Stimulated activated CD8-positive, alpha-beta memory T cell treated with anti-CD3 and anti-CD28 coated beads, Interleukin-7, amount 100 ng/mL, for 1 hour (primary cell): ENCODE measurements at places on chromosomes 3 and 15.

DNA sequence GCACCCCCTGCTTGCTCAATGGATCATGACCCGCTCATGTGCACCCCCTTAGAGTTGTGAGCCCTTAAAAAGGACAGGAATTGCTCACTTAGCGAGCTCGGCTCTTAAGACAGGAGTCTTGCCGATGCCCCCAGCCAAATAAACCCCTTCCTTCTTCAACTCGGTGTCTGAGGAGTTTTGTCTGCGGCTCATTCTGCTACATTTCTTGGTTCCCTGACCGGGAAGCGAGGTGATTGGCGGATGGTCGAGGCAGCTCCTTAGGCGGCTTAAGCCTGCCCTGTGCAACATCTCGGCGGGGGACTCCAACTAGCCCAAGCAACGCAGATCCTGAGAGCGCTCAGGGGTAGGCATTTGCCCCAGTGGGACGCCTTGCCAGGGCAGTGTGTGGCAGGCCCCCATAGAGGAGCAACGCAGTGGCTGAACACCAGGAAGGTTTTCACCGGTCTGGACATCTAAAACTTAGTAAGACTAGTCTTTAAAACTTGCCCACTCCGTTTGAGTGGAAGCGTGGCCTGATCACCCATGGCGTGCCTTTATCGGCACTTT lies 9.5 kb downstream of the SLCO2A1 start:
- no peak for DNase-seq

DNA sequence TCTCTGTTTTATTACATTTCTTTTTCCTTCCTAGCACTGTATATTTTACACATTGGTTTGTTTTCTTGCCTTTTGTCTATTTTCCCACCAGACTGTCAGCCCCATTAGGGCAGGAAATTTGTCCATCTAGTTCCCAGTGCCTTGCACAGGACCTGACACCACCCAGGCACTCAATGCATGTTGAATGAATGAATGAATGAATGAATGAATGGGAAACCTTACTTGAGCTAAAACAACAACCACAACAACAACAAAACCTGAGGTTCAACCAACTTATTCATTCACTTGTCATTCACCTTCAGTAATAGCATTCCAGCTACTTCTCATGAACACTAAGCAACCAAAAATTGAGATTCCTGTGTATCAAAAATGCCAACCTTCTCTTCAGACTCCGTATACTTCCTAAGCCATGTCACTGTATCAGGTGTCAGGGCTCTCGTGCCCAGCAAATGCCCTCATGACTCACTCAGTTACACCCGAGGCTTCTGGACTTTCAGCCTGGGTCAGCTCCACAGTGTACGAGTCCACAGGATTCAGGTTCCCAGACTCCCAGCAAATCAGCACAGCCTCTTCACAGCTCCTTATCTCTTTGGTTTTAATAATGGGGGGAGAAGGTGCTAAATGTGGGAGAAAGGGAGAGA lies 37.3 kb downstream of the FSD2 start:
- no peak for DNase-seq

- no peak for DNase-seq
These were observed 200.7 kb downstream of the KCNH8 start for GRCh38 chr3:19348941-19349564.

DNA sequence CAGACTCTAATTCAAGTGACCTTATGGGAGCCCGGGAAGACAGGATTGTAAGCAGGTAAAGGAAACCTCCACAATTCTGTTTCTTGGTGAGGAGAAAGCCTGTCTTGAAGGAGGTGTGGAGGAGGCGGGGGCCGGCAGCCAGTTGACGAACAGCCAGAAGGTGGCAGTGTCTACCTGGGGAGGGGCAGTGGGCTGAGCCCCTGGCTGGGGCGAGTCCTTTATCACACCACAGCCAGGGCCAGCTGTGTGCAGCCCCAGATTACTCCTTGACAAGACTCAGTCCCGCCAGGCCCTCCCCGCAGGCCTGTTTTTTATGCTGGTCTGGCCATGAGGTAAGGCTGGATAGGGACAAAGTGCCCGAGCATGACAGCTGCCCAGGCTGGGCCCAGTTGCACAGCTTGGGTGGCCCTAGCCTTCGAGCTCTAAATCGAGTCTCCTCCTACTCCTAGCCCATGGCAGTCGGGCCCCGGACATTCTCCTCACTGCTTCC lies 40.9 kb upstream of the IDH2 start:
- peak; percentile 12 for DNase-seq

DNA sequence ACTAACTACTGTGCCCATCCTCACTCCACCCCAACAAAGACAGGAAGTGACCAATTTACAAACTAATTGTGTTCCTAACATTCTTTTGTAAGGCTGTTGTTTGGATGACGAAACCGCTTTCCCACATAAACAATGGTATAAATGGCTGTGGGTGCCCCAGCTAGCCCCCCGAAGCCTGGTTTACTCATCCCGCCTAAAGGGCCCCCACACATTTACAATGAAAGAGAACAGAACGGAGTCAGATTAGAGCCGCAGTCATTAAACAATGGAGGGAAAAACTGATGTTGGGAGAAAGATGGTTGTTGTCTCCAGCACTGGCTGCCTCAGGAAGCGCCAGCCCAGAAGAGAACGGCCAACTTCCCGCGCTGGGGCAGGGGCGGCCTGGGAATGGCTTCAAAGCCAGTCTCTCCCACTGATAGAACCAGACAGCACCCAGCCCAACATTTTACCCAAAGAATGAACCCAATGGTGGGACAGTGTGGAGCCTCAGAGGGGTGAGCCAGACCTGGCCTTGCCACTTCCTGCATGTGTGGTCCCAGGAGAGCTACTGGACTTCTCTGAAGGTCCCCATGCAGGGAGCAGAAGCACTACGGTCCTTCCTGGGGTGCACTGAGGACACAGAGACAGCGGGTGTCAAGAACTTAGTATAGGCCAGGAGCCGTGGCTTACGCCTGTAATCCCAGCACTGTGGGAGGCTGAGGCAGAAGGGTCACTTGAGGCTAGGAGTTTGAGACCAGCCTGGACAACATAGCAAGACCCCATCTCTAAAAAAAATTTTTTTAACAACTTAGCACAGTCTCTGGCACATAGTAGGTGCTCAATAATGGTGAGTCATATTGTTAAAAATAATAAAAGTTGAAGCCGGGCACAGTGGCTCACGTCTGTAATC lies 75.8 kb upstream of the GATA2 start:
- no peak for DNase-seq

GRCh38 chr3:71563827-71564226 lies 19.7 kb downstream of the FOXP1 start:
- DNase-seq, result no peak

DNA sequence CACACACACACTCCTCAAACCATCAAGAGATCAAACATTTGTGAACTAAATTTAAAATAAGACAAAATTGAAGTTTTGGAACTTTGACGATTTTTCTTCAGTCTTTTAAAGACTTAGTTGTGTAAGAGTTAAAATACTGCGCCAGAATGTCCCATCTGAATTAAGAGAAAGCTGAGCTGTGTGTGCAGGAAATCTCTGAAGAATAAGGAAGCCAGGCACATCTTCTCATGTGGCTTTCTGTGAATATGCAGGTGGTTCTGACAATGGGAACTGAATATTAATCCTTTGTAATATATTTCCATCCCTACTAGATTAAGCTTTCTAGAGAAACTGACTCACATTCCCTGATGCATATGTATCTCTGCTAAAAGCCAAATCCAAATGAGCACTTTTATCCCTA lies 60.1 kb upstream of the ICE2 start:
- no peak for DNase-seq
